ENCODE measurements at places on chromosomes 16 and 17. TPM values are rescaled to one million over a fixed set of nuclear protein-coding genes. Genes with fewer than 3 reads are reported as not detected.

The PRR11 gene
- total RNA-seq, result 5.1 TPM

The CES3 gene
- total RNA-seq, result under 0.01 TPM

The ANKRD40CL gene
- total RNA-seq, result not detected

The UBE2G1 gene
- 42.4 TPM for total RNA-seq

The GNG13 gene
- total RNA-seq, result not detected

The KRT12 gene
- total RNA-seq, result not detected

The CHD9NB gene
- total RNA-seq, result 2.1 TPM

The SPAG5 gene
- total RNA-seq, result 9.1 TPM

The ZFHX3 gene
- total RNA-seq, result 7.0 TPM

The RNF227 gene
- 1.1 TPM for total RNA-seq
